ENCODE measurements at places on chromosomes 2 and 18. TPM values are rescaled to one million over a fixed set of nuclear protein-coding genes. Genes with fewer than 3 reads are reported as not detected.

- DNase-seq: no peak
These were observed 52.3 kb downstream of the HIBCH start for GRCh38 chr2:190267302-190267701.

INHBB gene
- total RNA-seq: 4.3 TPM

GRCh38 chr2:181354626-181355025 is 102.6 kb upstream of the ITGA4 start:
- DNase-seq: no peak

DNA sequence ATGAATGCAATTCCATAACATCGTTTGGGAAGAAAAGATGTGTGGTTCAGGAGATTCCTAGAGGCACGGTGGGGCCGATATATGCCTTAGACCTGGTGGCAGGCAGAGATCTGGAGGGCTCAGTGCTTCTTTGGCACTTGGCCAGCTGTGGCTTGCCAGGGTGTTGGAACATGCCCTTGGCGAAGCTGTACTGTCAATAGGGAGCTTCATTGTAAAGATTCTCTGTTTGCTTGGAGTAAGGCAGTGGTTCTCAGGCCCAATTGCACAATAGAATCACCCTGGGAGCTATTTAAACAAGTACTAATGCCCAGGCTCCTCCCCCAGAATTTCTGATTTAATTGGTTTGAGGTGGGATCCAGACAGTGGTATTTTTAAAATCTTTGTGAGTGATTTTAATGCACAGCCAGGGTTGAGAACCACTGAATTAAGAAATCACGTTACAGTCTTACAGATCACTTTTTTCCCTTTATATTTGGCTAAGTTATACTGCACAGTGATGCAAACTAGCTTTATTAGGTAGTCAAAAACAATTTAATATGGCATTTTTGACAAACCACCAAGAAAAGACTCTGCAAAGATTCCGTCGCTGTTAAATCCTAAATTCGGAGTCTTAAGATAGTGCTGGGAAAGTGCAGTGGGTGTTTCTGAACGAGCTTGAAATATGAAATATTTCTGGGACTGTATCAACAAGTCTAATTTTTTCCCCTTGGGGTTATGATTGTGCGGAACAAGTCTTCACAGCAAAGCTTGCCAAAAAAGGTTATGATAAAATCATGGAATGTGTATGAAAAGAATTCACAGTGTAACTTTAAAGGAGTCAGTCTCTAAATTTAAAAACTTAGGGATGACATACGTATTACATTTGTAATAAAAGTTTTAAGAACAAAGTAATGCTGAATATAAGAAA is 78.0 kb downstream of the CRIM1 start:
- peak; percentile 45 for DNase-seq

- no peak for DNase-seq
These were observed 149.5 kb upstream of the DLX2 start for GRCh38 chr2:172252154-172252553.

GPR155 gene
- 3.8 TPM for total RNA-seq

ACMSD gene
- total RNA-seq: not detected

- DNase-seq: peak; percentile 44
These were observed at the start of gene LDLRAD4 for GRCh38 chr18:13218368-13218991. Gene LDLRAD4, plus strand, starts transcription at chr18:13218760.

IL36RN gene
- total RNA-seq: not detected

LCT gene
- total RNA-seq: not detected

All from ovary (tissue), 10 donors.